ENCODE measurements at places on chromosomes 4 and X.

DNA sequence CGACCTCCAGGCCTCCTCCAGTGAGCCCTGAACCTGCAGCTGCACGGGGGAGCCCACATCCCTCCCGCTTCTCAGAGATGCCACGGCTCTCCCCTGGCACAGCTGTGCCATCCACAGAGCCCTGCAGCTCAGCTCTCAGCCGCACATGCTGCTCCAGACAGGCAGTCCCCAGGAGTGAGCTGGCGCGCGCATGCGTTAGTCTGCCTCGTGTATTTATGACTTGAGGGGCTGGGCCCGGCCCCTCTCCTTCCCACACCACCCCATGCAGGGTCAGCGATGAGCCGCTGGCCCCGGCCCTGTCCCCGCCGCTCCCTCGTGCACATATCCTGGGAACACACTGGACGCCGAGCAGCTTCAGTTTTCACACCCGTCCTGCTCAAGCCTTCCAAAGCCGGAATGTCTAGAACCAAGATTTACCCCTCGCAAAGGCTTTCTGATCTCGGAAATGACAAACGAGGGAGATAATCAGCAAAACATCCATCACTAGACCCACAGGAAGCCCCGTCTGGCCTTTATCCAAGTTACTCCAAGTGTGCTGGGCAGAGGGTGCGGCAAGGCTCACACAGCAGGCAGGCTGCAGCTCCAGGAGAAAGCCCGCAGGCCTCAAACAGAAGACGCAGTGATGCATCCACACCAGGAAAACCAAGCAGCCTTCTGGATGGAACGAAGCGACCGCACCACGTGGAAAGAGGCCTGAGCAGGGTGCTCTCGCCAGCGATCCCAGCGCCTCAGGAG, 24.3 kb downstream of the GAK start:
- no peak for DNase-seq

GRCh38 chr4:19372390-19372789, 879.3 kb upstream of the SLIT2 start:
- no peak for DNase-seq

DNA sequence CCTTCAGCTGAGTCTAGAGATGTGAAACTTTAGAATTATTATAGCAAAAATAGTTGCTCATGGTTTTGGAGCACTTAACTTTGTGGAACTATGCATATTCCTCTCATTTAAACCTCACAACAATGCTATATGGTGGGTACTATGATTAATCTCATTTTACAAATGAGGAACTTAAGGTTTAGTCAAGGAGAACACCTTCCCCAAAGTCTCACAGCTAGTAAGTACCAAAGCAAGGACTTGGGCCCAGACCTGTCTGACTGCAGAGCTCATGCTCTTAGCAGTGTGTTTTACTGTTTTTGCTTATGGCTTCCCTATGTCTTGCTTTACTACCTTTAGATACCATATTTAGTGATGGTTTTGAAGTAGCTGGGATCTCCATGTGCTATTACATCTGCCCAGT, 5.1 kb downstream of the UBE2A start:
- DNase-seq, result no peak

- DNase-seq, result no peak
Measured at GRCh38 chr4:125016892-125017299, 297.9 kb upstream of the FAT4 start.

GRCh38 chr4:106569146-106570031, 200.8 kb upstream of the GIMD1 start:
- no peak for DNase-seq

- DNase-seq, result no peak
Measured at GRCh38 chr4:146381263-146381872, 140.4 kb downstream of the SLC10A7 start.

- DNase-seq, result no peak
Measured at GRCh38 chr4:181601103-181601502, 642.1 kb upstream of the TENM3 start.

GRCh38 chr4:88006956-88007303, 505 bp upstream of the PKD2 start:
- DNase-seq, result no peak

- DNase-seq, result peak; percentile 54
Measured at GRCh38 chr4:182189103-182189878, 53.9 kb upstream of the TENM3 start.

- DNase-seq, result no peak
Measured at GRCh38 chr4:116401293-116401692, 684.1 kb downstream of the TRAM1L1 start.

- no peak for DNase-seq
Measured at GRCh38 chr4:8422327-8422726, 18.2 kb downstream of the ACOX3 start.

- no peak for DNase-seq
Measured at GRCh38 chr4:23874536-23874901, 15.3 kb downstream of the PPARGC1A start.

Data from renal cortex interstitium (tissue), 15 donors.